ENCODE measurements at places on chromosomes 16 and 17.

DNA sequence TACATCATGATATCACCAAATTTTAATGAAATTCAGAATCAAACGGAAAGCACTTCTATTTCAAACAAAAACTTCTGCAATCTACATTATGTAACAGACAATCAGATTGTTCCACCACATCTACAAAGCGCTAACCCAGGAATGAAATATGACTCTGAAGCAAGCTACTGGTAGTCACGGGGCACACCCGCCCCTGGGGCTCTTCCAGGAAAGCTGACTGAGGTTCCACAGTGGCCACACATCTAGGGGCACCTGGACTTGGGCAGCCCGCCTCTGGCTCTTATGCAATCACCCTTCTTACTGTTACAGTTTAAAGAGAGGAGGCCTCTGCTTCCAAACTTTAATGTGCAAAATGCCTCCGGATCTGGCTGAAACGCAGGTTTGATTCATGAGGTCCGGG is 27.5 kb downstream of the ZCCHC14 start:
- peak; percentile 93 for DNase-seq

GRCh38 chr17:13635951-13636350 is 34.2 kb upstream of the HS3ST3A1 start:
- no peak for DNase-seq

GRCh38 chr17:18017958-18018357 is 21.0 kb downstream of the ATPAF2 start:
- DNase-seq, result no peak

DNA sequence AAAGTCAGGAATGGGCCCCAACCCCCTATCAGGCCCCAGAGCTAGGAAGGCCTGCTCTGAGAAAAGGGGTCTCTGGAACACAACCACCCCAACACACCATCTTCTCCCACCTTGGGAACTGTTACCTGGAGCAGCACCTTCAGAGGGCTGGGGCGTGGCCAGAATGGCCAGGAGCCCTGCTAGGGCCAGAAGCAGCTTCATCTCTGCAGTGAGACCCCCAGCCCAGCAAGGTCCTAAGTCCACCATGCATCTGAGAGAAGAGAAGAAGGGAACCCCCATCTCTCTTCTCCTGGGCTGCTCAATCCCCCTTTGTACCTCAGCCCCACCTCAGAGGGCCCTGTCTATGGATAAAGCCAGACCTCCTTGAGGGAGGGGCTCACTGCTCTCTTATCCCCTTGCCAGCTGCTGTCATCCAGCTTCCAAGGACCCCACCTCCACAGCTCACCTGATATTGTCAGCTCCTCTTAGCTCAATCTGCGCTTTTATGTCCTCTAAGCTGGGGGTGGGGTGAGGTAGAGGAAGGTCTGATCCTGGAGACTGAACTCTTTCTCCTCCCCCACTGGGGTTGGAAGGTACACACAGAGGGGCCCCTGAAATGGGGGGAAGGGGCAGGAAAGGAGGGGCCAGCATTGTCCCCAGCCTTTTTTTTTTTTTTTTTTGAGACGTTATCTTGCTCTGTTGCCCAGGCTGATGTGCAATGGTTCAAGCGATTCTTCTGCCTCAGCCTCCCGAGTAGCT is at the start of gene MPO:
TSS of gene MPO (minus strand) at position 456 of the 738 bp plus-strand sequence. CDS start at position 279, 177 bp downstream.
- DNase-seq, result no peak

DNA sequence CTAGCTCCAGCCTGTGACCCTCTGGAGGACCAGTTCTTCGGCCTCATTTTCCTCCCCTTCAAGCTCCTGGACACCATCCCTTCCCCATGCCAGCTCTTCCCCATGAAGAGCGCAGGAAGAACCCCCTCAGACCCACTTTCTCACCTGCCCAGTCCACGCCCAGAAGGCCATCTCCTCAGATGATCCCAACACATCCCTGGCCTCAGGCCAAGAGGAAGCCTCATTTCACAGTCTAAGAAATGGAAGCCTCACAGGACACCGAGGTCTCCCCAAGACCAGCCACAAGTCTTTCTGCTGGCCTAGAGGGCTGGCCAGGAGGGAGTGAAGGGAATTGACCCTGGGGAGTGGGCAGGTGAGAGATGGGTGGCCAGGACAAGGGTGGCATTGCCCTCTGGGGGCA is 8.0 kb downstream of the SPATA32 start:
- no peak for DNase-seq

- DNase-seq, result peak; percentile 68
Measured at GRCh38 chr16:22948603-22949368, 134.8 kb downstream of the HS3ST2 start.

DNA sequence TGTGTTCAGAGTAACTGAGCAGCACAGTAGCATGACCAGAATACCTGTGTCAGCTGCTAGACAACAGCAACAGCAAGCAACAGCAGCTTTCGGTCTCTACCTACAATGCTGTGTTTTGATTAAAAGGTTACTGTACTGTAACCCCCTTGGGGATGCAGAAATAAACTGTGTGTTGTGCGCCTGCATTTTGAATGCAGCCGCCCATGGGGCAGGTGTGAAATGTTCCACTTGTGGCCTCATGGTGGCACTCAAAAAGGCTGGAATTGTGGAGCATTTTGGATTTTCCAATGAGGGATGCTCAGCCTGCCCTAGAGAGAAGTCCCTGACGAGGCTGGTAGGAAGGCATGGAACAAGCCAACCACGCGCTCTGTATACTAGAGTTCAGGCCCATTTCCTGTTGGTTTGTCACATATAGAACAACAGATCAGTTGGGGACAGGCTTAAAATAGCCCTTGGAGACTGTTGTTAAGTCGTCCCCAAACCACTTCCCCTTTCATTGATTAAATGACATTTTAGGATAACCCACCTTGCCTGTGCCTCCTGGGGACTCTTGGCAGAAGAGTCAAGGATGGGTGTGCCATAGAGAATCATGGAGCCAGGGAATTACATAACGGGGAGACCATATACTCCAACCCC is 27.1 kb downstream of the SCPEP1 start:
- DNase-seq, result no peak

- DNase-seq, result no peak
Measured at GRCh38 chr17:63124536-63124935, 158.5 kb downstream of the TANC2 start.

GRCh38 chr17:79113699-79114457 is 39.3 kb downstream of the ENGASE start:
- no peak for DNase-seq

DNA sequence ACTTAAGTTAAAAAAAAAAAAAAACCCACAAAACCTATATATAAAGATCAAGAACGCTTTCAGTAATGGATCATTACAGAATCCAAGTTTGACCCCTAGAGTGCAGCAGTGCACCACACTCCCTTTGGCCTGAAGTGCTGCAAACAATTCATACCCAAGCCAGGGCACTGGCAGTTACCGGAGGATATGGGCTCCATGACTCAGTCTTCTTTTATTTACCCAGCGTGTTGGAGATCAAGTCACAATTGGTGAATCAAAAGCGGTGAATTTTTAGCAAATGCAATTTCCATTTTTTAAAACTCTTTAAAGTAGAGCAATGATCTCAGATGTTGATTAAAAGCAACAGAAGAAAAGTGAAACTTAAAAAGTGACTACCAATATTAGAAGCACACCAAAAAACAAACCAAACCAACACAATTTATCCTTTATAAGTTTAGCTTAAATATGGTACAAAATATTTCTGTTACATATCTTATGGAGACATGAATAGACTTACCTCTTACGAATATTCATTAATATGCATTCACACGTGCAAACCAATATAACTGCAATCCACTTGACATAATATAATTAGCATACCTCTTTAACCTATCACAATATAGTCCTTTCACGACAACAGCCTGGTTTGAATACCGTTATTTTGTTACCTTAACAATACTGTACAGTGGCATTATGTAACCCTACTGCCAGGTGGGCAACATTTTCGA is 46.3 kb downstream of the ZNF652 start:
- DNase-seq, result peak; percentile 81

DNA sequence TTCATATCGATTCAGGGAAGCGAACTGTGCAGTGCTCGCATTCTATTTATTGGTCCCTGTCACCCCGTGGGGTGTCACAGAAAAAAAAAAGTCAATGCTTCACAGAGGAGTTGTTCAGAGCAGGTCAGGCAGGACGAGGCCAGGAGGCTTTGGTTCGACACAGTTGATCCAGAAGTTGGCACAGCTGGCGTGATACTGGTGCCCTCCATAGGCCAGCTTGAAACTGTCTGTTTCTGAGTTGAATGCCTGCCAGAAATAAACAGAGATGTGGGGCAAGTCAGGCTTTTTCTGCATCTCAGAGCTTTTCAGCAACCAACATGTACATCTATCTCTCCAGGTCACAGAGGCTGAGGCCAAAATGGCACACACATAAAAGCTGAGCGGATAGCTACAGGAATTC is 29.1 kb downstream of the DUSP14 start:
- no peak for DNase-seq

DNA sequence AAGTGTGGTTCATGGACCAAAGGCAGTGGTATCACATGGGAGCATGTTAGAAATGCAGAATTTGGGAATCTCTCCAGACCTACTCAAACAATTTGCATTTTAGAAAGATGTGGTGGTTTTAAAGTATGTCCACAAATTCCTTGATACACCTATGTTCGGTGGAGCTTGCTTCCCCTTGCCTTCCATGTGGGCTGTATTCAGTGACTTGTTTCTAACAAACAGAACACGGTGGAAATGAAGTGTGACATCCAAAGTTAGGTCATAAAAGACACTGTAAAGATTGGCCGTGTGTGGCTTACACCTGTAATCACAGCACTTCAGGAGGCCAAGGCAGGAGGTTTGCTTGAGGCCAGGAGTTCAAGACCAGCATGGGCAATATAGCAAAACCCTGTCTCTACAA is 16.7 kb downstream of the COQ7 start:
- no peak for DNase-seq

DNA sequence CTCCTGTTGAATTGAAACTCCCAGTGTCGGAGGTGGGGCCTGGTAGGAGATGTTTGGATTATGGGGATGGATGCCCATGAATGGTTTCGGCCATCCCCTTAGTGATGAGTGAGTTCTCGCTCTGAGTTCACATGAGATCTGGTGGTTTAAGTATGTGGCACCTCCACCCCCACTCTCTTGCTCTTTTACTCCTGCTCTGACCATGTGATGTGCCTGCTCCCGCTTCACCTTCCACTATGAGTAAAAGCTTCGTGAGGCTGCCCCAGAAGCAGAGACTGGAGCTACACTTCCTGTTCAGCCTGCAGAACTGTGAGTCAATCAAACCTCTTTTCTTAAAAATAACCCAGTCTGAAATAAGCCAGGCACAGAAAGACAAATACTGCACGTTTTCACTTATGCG is 512.4 kb downstream of the HS3ST4 start:
- DNase-seq, result no peak

DNA sequence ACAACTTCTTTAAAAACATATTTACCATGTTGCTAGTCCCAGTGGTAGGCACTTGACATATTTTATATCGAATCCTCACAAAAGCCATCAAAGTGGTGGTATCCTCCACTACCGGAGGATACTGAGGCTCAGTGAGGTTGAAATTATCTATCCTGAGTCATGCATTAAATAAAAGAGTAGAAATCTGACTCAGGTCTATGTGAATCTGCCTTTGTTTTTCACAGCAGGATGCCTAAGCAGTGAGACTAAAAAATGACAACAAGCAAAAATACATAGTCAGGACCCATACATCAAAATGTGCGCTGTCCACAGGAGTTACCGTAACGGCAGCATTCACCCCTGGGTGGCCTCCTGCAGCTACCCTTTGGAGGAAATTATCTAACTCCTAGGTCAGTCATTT is 17.7 kb downstream of the BRD7 start:
- DNase-seq, result no peak

All from tibial artery (tissue), 4 donors.